ENCODE measurements at places on chromosomes 4 and X. TPM values are rescaled to one million over a fixed set of nuclear protein-coding genes. Genes with fewer than 3 reads are reported as not detected.

The MID1IP1 gene
- 21.6 TPM for polyA plus RNA-seq

The PAGE1 gene
- polyA plus RNA-seq: not detected

The PSAPL1 gene
- polyA plus RNA-seq: 0.03 TPM

The PNMA6F gene
- 0.30 TPM for polyA plus RNA-seq

The PABPC1L2A gene
- 1.1 TPM for polyA plus RNA-seq

The SSX2B gene
- not detected for polyA plus RNA-seq

The PFKFB1 gene
- 1.7 TPM for polyA plus RNA-seq

The USP51 gene
- polyA plus RNA-seq: 1.8 TPM

The EREG gene
- polyA plus RNA-seq: 0.08 TPM

The DMD gene
- polyA plus RNA-seq: 16.1 TPM

The IL2 gene
- polyA plus RNA-seq: not detected

The RAI2 gene
- 13.3 TPM for polyA plus RNA-seq

The RASL11B gene
- polyA plus RNA-seq: 3.1 TPM

The SGMS2 gene
- 1.0 TPM for polyA plus RNA-seq

The WDFY3 gene
- 28.4 TPM for polyA plus RNA-seq

DNA sequence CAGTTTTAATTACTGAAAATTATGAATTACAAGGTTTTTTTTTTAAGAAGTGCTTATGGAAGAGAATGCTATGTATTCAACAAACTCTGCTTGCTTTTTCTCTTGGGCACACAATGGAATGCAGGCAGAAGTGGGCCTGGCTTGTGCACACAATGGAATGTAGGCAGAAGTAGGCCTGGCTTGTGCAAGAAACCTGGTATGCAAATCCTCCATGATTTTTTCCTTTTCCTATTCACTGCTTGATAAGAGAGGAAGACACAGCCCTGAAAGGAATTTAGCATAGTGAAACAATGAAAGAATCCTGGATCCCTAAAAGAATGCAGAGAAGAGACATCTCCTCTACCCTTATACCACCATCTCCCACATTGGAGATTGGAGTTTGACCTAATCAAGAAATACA lies 138.4 kb downstream of the COL25A1 start:
- DNase-seq: no peak

GRCh38 chr4:106993827-106994226 lies 42.3 kb downstream of the DKK2 start:
- DNase-seq: no peak

DNA sequence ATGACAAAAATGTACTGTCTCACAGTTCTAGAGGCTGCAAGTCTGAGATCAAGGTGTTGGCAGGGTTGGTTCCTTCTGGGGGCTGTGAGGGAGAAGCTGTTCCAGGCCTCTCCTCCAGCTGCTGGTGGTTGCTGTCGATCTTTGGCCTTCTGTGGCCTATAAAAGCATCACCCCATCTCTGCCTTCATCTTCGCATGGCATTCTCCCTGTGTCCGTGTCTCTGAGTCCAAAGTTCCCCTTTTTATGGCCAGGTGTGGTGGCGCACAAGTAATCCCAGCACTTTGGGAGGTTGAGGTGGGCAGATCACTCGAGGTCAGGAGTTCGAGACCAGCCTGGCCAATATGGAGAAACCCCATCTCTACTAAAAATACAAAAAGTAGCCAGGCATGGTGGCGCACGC lies 31.5 kb upstream of the ARAF start:
- DNase-seq: no peak

- DNase-seq: no peak
Measured at GRCh38 chr4:85966373-85966772, 393.5 kb downstream of the MAPK10 start.

- no peak for DNase-seq
Measured at GRCh38 chr4:16448241-16448840, 222.1 kb upstream of the TAPT1 start.

GRCh38 chr4:41396214-41396613 lies 139.5 kb downstream of the UCHL1 start:
- peak; percentile 34 for DNase-seq

GRCh38 chr4:85571008-85571407 lies 96.1 kb downstream of the ARHGAP24 start:
- DNase-seq: no peak

DNA sequence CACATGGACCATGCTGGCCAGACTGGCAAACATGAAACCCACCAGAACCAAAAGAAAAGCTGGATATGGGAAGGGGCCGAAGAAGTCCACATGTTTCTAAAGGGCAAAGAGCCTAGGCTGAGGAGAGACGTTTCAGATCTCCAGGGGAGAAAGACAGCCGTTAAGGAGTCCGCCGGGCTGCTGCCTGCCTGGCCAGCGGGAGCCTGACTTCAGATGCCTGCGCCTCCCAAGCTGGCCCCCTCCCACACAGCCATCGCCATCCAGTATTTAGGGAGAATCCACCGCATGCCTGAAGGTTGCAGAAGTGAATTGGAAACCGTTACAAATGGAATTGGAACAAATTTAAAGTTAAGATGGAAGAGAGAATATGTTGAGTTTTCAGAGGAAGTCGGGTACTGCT lies 2.9 kb downstream of the TBL1X start:
- DNase-seq: no peak

- DNase-seq: no peak
Measured at GRCh38 chr4:88002786-88003185, 4.6 kb upstream of the PKD2 start.

DNA sequence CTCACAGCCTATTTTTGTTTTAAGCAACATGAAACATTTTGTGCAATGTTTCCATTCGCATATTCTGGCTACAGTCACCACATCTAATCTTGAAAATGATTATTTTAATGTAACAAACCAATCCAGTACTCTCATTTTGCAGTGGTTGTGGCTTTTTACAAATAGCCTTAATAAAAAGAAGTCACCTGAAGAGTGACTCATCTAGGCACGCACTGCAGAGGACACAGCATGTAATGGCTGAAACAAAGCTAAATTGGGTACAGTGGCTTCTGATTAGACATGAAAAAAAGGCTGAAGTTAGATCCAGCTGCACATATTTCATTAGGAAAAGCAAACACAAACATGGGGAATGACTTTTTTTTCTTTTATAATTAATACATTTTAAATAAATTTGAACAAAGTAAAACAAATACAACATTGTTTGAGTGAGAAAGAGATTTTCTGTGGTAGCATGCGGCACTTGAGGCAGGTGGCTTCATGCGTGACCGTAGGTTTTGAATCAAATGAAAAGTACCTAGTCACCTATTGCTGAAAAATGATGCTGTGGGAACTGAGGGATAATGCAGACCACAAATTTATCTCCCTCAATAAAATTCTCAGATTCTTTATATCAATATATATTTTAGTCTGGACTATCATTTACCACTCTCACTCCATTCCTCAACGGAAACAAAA lies 240.8 kb upstream of the DDX53 start:
- no peak for DNase-seq

DNA sequence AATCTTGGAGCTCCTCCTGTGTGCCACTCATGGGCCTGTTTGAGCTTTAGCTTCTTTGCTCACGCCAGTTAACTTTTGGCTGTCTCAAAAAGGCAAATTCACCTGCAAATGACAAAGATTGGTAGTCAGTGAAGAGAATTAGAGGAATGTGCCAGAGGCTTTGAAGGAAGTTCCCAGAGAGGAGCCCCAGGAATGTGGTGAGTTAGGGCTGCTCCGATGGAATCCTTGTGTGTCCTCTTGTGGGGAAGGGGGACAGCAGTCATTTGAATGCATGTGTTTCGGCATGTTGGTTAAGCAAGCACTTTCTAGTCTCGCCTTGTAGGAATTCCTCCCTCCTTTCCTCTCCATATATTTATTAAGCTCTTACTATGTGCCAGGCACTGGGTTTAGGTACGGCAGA lies 62.9 kb downstream of the ELF4 start:
- DNase-seq: no peak

- DNase-seq: no peak
Measured at GRCh38 chr4:77493829-77494551, 111.6 kb upstream of the CXCL13 start.

GRCh38 chrX:19782419-19782818 lies 105.0 kb downstream of the SH3KBP1 start:
- DNase-seq: no peak

DNA sequence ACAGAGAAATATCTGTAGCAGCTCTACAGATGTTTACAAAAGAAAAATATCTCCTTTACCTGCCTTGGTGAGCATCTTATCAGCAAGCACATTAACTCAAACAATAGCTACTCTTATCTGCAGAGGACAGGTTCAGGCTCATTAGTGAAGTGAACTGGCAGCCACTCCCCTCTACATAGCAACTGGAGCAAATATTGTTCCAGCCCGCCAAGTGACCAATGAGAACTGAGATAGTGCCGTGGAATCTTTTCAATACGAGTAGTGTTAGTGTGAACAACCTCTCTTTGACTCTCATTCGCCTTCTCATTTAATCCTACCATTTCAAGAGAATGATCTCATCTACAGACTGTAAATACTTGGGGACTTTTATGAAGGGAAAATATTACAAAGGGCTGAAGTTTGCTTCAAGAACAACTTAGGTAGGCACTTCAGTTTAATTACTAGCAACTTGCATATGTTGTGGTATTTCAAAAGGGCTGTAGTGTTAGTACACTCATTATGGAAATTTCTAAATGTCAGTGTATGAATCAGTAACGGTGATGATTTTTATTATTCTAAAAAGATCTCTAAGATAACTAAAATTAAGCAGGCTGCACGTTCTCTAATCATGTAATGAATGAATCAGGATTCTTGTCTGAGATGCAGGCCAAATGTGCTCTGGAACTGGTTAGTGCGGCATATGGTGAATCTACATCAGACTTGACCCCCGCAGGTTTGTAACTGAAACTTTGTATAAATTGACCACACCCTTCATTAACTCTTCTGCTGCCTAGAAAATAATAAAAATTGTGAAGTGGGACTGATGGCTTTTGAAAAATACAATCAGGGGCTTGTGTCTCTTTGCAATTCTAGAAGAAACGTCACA lies 72.4 kb downstream of the PALLD start:
- no peak for DNase-seq

DNA sequence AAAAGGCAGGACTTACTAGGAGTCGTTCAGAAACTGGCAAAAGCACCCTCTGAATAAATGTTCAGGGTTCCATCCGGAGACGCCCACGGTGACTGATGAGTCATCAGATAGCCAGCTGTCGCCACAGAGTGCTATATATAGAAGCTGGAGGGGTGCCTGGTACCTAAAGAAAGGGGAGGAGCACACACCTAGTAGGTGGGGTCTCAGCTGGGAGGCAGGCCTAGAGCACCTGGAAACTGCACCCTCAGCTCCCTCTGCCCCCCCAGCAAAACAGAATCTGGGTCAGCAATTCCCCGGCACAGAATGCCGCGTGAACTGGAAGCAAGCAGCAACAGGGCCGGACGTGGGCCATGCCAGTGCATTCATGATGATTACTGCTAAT lies 242.0 kb downstream of the BCOR start:
- no peak for DNase-seq

DNA sequence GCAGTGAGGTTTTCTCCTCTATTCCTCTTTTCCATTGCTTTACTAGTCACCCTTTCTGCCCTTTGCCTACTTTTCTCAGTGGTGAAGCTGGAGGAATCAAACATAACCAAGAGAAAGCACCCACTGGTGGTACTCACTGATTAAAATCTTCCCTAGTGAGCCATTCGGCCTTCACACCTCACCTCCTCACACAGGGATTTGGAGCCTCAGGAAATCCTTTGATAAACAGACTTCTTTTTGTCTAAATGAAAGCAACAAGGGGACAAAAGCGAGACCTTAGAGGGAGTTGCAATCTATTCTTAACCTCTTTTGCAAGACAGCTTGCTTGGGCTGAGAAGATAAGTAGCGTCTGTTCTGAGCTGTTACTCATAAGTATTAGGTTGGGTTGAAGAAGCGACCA lies 572.6 kb downstream of the ZNF674 start:
- DNase-seq: no peak

- no peak for DNase-seq
Measured at GRCh38 chrX:44101281-44101680, 128.1 kb upstream of the NDP start.

- DNase-seq: no peak
Measured at GRCh38 chr4:125368671-125369081, 53.9 kb downstream of the FAT4 start.

DNA sequence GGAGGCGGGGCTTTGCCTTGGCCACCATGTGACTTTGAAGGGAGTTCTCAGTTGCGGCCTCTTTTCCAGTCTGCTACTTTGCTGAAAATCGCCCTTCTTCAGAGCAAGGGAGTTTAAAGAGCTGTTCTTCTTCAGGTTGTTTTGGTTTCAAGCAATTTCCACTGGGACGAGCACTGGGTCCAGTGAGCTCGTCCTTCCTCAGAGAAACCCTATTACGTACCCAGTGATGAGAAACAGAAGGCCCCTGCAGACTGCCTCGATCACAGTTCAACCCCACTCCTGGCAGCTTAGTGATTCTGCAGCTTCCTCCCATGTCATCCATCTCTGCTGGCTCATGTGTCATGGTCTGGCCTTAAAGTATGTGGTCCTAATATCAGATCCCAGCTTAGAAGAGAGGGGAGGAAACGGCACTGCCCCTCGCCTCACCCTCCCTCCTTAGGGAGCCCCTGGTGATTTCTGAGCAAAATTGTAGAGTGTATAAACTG lies 7.8 kb upstream of the FAM149A start:
- no peak for DNase-seq

GRCh38 chrX:72001471-72001870 lies 90.8 kb downstream of the NHSL2 start:
- DNase-seq: no peak
